Stimulated activated CD8-positive, alpha-beta memory T cell treated with anti-CD3 and anti-CD28 coated beads, Interleukin-7, amount 100 ng/mL, for 4 hours (primary cell): ENCODE measurements at places on chromosomes 3 and 15.

GRCh38 chr3:100185847-100186246 lies 71.5 kb upstream of the FILIP1L start:
- DNase-seq = no peak

DNA sequence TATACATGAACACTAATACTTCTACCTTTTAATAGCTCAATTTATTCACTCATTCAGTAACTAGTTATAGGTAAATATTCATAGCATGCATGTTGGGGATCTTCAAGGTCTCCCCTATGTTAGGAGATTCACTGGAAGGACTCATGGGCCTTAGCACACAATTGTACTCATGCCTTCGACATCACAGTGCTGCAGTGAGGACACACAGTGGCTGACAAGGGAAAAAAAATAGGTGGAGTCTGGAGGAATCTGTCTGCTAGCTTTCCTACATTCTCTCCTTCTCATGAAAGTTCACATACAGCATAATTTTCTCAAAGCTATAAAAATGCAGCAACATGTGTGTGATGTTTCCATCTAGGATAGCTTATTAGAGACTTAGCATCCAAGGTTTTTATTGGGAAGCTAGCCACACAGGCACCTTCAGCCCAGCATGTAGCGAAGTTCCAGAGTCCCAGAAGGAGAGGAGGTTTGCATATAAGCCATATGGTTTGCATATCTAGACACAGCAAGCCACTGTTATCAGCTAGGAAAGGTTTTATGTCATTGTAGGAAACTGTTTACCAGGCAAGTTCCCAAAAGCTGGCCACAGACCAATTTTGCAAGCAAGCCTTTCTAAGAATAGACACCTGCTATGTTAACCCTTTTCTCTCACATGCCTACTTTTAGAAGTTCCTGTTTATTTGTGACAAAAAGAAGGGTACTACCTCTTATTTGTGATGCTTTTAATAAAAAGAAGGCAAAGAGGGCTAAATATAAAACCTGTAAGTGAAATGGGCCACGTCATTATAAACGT lies 46.4 kb downstream of the MORC1 start:
- DNase-seq = no peak

GRCh38 chr3:151431940-151432339 lies 28.9 kb downstream of the IGSF10 start:
- DNase-seq = no peak

DNA sequence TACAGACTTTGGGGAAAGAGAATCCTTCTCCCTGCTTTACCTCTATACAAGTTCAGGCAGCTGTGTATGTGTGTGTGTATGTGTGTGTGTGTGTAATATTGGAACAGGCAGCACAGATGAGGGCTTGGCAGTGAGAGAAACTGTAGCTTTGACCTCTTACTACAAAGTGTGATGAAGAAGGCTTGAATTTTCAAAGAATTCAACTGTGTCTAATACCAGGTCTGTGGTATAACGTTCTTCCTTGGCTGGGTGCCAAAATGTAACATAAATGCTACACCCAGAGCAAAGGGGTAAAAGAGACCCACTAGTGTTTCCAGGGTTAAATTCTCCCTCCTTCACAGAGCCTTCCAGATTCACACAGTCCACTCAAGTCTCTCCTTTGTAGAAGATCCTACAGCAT lies 51.1 kb downstream of the CHST2 start:
- no peak for DNase-seq

DNA sequence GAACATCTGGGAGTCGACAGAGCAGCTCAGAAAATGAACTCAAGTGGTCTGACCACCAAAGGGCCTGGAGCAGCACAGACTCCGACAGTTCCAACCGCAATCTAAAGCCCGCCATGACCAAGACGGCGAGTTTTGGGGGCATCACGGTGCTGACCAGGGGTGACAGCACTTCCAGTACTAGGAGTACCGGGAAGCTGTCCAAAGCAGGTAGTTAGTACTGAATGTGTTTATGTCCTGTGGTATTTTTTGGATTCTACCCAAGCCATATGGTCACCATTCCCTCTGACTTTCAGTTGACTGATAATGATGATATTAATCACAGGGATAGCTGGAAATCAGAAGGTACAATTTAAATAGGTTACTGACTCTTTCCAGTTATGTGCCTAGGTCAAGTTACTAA lies 82.3 kb downstream of the ARPP21 start:
- no peak for DNase-seq

DNA sequence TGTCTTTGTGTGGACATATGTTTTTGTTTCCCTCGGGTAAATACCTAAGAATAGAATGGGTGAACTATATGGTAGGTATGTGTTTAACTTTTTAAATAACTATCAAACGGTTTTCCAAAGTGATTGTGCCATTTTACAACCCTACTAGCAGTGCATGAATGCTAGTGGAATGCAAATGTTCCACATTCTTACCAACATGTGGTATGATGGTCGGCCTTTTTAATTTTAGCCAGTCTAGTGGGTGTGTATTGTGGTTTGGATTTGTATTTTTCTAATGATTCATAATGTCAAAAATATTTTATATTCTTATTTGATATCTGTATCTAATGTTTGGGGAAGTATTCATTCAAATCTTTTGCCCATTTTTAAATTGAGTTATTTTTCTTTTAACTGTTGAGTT lies 68.2 kb upstream of the SMAD3 start:
- DNase-seq = no peak

DNA sequence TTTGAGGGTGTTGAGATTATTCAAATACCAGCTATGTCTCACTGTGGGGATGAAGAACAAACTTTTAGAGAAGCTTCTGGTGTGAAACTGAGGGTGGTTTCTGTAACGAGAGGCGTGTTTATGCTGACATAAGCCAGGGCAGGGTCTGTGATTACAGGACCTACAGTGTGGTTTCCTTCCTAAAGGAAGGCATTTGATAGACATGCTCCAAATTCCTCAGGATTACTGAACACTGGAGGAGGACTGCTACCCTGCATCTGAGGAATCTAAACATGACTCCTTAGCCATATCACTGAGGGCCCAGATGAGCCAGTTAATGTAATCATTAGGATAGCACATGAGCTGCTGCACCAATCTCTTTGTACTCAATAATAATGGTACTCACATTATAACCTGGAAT lies 328.4 kb upstream of the UMPS start:
- DNase-seq = no peak

- no peak for DNase-seq
These were observed 136.9 kb downstream of the NUP210 start for GRCh38 chr3:13282986-13283876.
